ENCODE measurements at places on chromosomes 5 and 9.

DNA sequence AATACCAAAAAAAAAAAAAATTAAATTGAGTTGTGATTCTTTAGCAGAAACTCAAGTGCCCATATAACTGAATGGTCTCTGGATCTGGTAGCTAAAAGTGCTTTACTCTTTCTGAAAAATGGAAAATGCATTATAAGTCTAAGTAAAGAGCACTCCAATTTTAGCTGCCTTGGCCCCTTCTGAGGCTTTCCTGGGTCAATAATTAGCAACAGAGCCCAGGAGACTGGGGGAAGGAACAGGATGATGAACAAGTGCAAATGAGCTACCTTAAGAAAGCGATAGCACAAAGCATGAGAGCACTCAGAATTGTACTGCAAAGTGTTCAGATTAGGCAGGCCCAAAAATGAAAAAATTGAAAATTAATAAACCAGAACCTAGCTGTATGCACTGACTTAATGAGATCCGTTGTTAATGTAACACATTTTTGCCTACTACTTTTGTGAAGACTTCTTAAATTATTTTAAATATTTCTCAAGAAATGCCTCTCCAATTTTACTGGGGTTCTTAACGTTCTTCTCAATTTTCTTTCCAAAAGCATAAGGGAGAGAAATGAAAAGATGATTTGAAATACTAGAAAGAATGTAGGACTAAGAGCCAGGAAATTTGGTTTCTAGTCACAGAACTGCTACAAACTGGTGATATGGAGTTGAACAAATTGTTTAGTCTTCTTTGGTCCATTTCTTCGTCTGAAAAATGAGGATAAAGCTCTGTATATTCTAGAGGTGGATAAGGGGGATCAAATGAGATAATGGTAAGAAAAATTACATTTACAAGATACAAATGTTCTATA is 566.1 kb downstream of the PDE4D start:
- no peak for DNase-seq

- no peak for DNase-seq
Observed at GRCh38 chr5:161697001-161697400, 11.5 kb downstream of the GABRA6 start.

GRCh38 chr9:3032898-3033297 is 189.0 kb upstream of the PUM3 start:
- no peak for DNase-seq

- no peak for DNase-seq
Observed at GRCh38 chr5:74452856-74453255, 187.7 kb downstream of the ENC1 start.

DNA sequence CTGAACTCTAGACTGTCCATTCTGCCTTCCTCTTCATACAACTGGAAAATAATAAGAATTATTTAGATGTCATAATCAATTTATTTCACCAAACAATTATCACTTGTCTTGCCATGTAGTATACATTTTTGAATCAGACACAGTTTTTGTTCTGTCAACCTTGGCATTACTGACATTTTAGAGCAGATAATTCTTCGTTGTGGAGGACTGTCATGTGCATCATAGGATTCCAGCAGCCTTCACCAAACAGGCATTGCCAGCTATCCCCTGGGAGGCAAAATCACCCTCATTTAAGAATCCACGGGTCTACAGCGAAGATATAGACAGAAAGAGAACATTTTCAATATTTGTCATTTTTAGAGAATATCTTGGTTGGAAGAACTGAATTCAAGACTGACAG is 293.9 kb downstream of the KDM4C start:
- no peak for DNase-seq

- DNase-seq = peak; percentile 36
Observed at GRCh38 chr9:37337301-37337890, 85.1 kb upstream of the GRHPR start.

GRCh38 chr5:135064235-135064570 is 30.2 kb upstream of the PITX1 start:
- no peak for DNase-seq

GRCh38 chr5:150574818-150575547 is 65.5 kb upstream of the SYNPO start:
- no peak for DNase-seq

DNA sequence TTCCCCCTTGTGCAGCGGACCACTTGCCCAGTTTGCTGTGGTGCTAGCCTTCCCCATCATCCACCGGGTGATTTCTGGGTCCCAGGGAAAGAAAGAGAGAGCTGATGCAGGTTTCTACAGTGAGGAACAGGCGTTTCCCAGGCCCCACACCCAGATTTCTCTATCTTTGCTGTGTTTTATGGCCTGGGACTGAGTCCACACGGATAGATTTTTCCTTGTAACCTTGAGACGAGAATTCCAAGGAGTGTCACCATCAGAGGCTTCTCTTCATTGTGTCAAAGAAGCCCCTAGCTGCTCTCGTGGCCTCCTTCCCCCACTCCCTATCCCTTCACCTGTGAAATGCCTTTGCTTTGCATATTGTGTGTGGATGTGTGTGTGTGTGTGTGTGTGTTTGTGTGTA is 21.2 kb upstream of the FGFR4 start:
- no peak for DNase-seq

GRCh38 chr9:28616310-28616709 is 1043.0 kb upstream of the C9orf72 start:
- DNase-seq = no peak

DNA sequence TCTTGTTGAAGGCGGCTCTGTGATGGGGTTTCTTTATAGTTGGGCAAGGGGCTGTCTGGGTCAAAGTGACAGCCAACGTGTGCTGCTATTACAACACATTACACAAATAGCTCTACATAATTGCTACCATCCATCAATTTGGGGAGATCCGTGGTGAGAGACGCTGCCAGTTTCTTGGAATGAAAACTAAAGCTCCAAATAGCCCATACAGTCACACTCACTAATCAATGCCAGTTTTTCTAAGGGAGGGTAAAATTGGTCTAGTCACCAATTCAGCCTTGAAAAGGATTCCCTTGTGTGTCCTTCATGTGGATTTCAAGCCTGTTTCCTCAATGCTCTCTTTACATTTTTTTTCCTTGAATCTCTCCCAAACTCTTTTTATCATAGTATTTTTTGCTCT is 343.3 kb upstream of the KLF4 start:
- no peak for DNase-seq

DNA sequence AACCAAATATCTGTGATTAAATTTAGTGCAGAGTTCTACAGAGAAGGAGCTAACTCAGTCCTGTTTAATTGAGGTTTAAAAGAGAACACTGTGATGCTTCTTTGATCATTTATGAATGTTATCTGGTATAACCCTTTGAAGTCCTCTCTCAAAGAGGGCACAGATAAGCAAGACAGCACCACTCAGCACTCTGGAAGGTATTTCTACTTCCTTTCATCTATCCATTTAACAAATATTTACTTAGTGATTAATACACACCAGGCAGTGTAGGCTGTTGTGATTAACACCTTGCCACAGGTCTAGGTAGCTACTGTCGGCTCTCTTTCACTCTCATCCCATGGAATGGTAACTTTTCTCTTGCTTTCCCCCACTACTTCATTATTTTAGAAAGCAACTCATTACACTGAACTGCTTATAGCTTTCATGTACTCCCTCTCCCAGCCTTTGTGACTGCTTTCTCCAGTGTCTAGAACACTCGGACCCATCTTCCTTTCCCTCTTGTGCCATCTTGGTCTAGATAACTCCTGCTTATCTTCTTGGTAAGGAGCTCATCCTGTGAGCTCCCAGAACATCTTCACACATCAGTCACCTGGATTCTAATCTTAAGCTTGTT is 54.7 kb downstream of the GLDC start:
- DNase-seq = no peak

GRCh38 chr9:109342878-109343277 is 22.0 kb upstream of the EPB41L4B start:
- no peak for DNase-seq

DNA sequence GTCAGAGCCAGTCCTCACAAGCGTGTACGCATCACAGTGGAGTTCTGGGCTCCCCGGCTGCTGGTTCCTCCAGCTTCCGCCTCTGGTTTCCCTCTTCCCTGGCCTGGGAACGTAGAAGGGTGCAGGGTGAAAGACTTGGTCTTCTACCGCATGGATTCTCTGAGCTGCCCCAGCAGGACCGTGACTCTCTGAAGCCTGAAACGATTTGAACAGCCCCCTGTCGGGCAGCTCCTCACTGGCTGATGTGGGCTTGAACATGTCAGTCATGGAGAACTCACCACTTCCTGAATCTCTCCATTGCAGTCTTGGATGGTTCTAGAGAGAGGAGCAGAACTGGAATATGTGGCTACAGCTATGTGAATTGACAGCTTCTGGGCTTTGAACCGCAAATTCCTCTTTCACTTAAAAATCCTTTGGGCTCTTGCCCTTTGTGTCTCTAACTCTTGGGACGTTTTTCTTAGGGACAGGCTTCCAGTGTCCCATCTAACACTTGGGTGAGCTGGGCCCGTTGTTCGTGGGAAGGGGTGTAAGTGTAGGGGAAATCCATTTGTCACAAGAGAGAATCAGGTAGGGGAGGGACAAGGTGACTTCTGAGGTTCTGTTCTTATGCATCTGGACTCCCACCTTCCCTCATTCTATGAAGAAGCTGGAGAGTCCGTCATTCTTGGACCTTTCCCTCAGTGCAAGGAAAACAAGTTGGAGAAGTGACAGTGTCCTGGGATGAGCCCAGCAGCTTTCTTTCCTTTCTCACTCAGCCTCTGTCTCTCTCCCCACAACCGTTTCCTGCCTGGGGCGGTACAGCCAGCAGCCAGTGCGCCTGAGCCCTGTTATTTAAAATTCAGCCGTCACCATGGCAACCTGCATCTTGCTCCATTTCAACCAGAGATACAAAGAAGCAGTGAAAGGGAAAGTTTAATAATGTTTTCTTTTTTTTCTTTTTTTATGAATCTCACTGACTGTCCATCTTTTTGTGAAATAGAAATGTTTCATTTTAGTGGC is 84.7 kb downstream of the PTTG1 start:
- peak; percentile 67 for DNase-seq

DNA sequence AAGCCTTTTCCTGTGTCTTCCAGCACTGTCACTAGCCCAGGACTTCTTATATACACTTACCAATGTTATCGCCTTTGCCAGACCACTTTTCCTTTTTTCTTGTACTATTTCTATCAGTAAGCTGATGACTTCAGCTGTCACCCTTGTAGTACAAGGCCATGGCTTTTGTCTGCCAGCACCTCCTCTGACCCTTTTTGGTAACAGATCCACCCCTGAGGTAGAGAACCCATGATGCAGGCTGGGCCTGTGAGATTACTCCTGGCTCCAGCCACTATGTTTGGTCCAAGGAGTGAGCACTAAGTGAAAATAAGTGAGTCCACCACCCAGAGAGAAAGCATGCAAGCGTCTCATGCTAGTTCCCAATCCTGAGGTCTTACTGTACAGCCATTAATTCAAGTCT is 406.7 kb downstream of the MLLT3 start:
- no peak for DNase-seq

All from astrocyte of the hippocampus (primary cell).